ENCODE measurements at places on chromosomes 12 and 14. TPM values are rescaled to one million over a fixed set of nuclear protein-coding genes. Genes with fewer than 3 reads are reported as not detected.

Gene ATG2B
- 22.4 TPM for total RNA-seq

DNA sequence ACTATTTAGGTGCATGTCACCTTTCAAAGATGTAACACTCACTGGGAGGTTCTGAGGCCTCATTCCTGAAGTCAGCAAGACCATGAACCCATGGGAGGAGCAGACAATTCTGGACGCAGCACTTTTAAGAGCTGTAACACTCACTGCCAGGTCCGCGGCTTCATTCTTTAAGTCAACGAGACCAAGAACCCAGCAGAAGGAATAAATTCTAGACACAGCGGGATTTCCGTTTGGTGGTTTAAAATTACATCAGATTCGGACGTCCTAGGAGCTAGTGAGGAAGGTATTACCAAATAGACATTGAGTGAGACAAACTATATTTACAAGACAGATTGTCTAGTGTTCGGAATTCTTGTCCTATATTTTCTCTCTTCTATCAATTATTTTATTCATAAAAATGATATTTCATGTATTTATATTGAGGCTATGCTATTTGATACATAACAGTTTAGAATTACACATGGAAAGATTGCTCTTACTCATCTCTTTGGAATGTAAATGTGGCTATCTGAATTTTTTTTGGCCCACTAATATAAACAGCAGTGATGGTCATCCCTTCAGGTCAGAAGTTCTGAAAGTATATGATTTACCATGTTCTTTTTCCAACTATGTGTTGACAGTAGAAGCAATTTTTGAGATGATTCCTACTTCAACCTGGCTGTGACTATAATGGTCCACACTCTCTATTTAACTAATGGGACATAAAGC, 1973.0 kb upstream of the FLRT2 start:
- no peaks in the 10 kb centered on the region for H3K36me3 ChIP-seq
- H3K27ac ChIP-seq = no peak overlapping the region
- H3K27me3 ChIP-seq = no peaks in the 10 kb centered on the region
- no peak for DNase-seq
- no peaks in the 10 kb centered on the region for H3K4me1 ChIP-seq

Gene RD3L
- not detected for total RNA-seq

Gene CSAD
- total RNA-seq = 39.2 TPM

DNA sequence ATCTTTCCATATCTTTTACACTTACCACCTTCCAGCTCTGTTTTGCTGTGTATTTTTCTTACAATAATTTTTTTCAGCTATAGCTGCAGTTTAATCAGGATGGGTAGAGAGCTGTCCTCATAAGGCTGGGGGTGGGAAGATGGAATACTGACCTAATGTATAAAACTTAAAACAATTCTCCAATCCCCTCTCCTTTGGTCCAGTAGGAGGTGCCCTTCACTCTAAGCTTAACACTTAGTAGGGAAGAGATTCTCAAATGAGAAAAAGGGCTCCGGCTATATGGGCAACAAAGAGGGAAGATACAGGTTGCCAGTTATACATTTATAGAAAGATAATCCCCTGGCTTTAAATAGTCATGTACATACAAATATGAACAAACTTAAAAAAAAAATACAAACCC, 2.8 kb downstream of the ORMDL2 start:
- no peaks in the 10 kb centered on the region for H3K27me3 ChIP-seq
- no peak overlapping the region for H3K27ac ChIP-seq
- H3K36me3 ChIP-seq = peaks cover 58% of the 10 kb centered on the region
- peaks cover 38% of the 10 kb centered on the region for H3K4me1 ChIP-seq

Gene TPH2
- not detected for total RNA-seq

Gene MGP
- 464 TPM for total RNA-seq

GRCh38 chr12:57203791-57204190, 12.8 kb upstream of the NXPH4 start:
- no peak overlapping the region for H3K27ac ChIP-seq
- no peaks in the 10 kb centered on the region for H3K4me1 ChIP-seq
- no peak for DNase-seq
- no peaks in the 10 kb centered on the region for H3K27me3 ChIP-seq
- no peak overlapping the region for H3K4me3 ChIP-seq

DNA sequence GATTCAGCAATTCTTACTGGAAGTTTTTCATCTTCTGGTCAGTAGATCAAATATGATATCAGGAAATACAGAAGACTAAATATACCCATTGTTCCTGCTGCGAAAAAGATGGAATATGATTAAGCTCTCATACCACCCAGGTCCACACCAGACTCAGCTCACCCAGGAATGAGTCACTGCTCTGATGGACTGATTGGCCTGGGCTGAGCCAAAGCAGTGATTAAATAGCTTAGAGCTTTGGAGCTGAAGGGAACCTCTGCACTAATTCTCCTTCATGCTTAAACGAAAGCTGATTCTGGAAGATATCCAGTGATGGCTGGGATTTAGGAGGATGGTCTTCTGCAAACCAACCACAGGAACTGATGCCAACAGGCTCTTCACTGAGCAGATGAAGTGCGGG, 62.0 kb upstream of the SYT1 start:
- H3K27ac ChIP-seq = no peak overlapping the region
- no peaks in the 10 kb centered on the region for H3K4me1 ChIP-seq
- no peaks in the 10 kb centered on the region for H3K36me3 ChIP-seq
- no peak overlapping the region for H3K4me3 ChIP-seq
- DNase-seq = no peak
- H3K27me3 ChIP-seq = no peaks in the 10 kb centered on the region

Gene FANCM
- 4.1 TPM for total RNA-seq

- no peaks in the 10 kb centered on the region for H3K27me3 ChIP-seq
- no peak overlapping the region for H3K4me3 ChIP-seq
- DNase-seq = no peak
- no peaks in the 10 kb centered on the region for H3K36me3 ChIP-seq
- H3K4me1 ChIP-seq = peaks cover 67% of the 10 kb centered on the region
These were observed 82.5 kb downstream of the MED13L start for GRCh38 chr12:116194935-116195431.

Gene GCH1
- total RNA-seq = 12.7 TPM

DNA sequence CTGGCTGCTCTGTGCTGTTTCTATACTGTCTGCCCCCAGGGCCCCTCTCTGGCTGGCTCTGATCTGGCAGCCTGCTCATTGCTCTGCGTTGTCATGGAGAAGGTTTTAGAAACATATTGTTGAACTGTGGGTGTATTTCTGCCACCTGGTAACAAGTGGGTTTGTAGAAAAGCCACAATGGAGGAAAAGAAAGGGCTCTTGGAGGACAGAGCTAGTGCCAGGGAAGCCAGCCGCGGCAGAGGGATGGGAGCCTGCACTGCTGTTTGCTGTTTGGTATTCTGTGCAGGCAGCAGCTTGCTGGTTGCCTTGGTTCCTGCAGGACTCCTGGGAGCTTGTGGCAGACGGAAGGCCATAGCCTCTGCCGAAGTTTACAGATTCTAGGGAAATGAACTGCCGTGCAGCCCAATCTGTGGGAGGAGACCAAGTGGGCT, 15.1 kb downstream of the CCDC177 start:
- H3K27ac ChIP-seq = no peak overlapping the region
- peaks cover 15% of the 10 kb centered on the region for H3K27me3 ChIP-seq
- H3K36me3 ChIP-seq = no peaks in the 10 kb centered on the region
- no peak for DNase-seq
- H3K4me1 ChIP-seq = no peaks in the 10 kb centered on the region

DNA sequence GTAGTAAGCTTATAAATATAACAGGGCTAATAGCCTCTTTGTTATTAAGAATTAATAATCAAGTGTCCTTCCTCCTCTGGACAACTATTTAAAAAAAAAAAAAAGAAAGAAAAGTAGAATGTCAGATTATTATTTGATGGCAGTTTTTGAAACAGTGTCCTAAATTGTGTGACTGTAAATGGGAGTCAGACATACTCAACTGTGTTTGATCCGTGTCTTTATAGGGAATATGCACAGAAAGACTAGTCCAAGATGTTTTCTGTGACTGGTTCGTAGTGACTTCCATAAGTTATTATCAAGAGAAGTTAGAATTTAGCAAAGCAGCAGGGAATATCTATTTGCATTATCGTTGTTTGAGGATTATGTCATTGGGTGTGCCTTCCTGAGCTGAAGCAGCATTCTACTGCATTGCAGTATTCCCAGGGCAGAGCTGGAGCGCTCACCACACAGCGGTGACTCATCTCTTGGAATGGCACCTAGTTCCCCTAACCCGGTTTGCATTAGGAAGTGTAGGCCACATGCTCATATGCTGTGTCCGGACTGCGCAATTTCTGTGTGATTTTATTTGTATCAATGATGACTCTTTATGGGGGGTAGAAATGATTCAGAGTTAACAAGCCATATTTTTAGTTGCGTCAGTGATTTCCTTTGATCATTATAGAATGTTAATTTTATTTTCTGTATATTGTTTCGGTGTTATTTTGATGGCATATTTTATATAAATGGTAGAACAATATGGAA, 7.9 kb downstream of the DYNC1H1 start:
- peaks cover 34% of the 10 kb centered on the region for H3K36me3 ChIP-seq
- H3K4me1 ChIP-seq = peaks cover 54% of the 10 kb centered on the region
- no peak overlapping the region for H3K4me3 ChIP-seq
- DNase-seq = peak; percentile 79
- H3K27ac ChIP-seq = peak overlapping the region; percentile 69

GRCh38 chr12:123533672-123534643, at the start of gene RILPL1:
TSS of gene RILPL1 (minus strand) at chr12:123533719. CDS start at chr12:123533482, 237 bp downstream.
- H3K36me3 ChIP-seq = no peaks in the 10 kb centered on the region
- peak; percentile 67 for DNase-seq
- H3K4me1 ChIP-seq = peaks cover 36% of the 10 kb centered on the region
- H3K4me3 ChIP-seq = peak within 1 kb of the TSS; percentile 82
- H3K27ac ChIP-seq = peak within 1 kb of the TSS; percentile 81
- no peaks in the 10 kb centered on the region for H3K27me3 ChIP-seq

- H3K27ac ChIP-seq = no peak overlapping the region
- peaks cover 100% of the 10 kb centered on the region for H3K27me3 ChIP-seq
- DNase-seq = no peak
- peaks cover 20% of the 10 kb centered on the region for H3K4me1 ChIP-seq
These were observed 387 bp upstream of the GSC start for GRCh38 chr14:94770251-94770749.

Gene PTPRB
- 91.4 TPM for total RNA-seq

DNA sequence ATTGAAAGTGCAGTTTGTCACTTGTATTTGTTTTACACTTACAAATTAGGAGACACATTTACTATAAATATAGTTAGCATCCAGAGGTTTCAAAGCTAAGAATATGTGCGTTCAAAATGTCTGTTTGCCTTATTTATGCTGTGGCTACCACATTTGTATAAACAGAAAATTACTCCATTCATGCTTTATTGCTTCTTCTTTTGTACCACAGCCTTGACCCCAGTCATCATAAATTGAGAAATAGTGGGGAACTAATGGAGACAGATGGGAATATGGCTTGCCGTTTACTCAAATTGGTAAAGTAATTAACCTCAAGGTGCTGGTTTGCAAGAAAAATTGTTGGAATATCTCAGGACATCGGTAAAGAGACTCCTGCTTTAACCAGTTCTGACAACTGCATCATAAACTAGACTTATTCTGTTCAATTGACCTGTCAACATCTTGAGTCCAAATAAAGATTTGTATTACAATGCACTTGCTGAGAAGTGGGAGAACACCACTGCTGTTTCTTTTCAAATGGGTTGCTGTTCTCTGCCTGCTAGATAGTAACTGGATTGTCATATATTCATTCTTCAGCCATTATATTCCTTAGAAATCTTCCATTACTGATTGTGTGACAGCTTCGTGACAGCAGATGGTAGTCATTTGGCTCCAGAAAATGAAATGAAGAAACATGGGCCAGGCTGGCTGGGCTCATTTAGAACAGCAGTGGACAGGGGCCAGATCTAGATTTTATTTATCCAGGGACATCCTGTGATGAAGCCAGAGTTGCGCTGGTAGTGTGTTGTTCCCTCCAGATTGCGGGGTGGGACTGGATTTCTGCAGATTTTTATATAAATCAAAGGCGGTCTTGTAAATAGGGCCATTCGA, 354.4 kb downstream of the EGLN3 start:
- H3K4me1 ChIP-seq = no peaks in the 10 kb centered on the region
- no peak for DNase-seq
- H3K27ac ChIP-seq = no peak overlapping the region
- H3K27me3 ChIP-seq = no peaks in the 10 kb centered on the region
- no peaks in the 10 kb centered on the region for H3K36me3 ChIP-seq
- no peak overlapping the region for H3K4me3 ChIP-seq

DNA sequence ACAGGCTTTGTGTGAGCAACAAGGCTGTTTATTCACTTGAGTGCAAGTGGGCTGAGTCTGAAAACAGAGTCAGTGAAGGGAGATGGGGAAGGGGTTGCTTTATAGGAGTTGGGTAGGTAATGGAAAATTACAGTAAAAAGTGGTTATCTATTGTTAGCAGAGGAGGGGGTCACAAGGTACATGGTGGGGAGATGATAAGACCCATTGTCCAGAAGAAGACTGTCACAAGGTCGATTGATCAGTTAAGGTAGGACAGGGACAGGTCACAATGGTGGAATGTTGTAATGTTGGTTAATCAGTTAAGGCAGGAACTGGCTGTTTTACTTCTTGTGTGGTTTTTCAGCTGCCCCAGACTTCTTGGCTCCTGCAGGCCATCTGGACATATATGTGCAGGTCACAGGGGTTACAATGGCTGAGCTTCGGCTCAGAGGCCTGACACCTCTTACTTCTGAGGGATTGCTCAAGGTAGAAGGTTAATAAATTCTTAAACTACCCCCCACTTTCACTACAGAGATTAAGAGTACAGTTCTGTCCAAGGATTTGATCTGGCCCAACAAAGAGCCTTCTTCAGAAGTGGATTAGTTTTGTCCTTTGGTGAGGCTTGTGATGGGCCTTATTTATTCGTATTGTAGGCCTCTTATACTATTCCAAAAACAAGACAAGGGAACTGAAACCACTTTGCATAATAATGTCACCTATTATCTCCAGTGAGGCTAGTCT, 13.8 kb upstream of the DHRS4 start:
- H3K36me3 ChIP-seq = peaks cover 10% of the 10 kb centered on the region
- H3K27me3 ChIP-seq = no peaks in the 10 kb centered on the region
- no peak overlapping the region for H3K4me3 ChIP-seq
- no peak overlapping the region for H3K27ac ChIP-seq
- DNase-seq = no peak

DNA sequence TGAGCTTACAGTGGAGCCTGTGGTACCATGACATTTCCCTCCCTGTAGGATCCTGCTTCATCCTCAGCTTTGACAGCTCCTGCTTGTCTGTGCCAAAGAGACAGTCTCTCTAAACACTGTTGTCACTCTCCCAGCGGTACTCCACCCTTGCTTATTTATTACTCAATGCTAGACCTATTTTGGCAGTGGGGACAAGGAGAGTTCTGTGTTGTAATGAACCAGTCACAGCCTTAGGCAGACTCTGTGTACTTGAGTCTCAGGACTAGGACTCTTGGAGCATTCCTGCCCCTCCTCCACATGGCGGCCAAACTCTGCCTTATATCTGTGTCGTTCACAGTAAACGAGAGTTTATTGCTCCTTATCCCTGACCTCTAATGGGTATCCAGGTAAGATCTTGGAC, 70.9 kb downstream of the PIK3C2G start:
- H3K27me3 ChIP-seq = no peaks in the 10 kb centered on the region
- no peak overlapping the region for H3K27ac ChIP-seq
- H3K36me3 ChIP-seq = no peaks in the 10 kb centered on the region
- no peak overlapping the region for H3K4me3 ChIP-seq

Gene CLEC1A
- 9.7 TPM for total RNA-seq

- no peak overlapping the region for H3K27ac ChIP-seq
- no peak for DNase-seq
- H3K27me3 ChIP-seq = no peaks in the 10 kb centered on the region
- H3K4me1 ChIP-seq = peaks cover 10% of the 10 kb centered on the region
- H3K36me3 ChIP-seq = peaks cover 85% of the 10 kb centered on the region
- no peak overlapping the region for H3K4me3 ChIP-seq
These were observed 4.7 kb upstream of the CDH24 start for GRCh38 chr14:23062002-23062401.

GRCh38 chr14:88189417-88190191, 133.5 kb downstream of the KCNK10 start:
- H3K27me3 ChIP-seq = peaks cover 22% of the 10 kb centered on the region
- no peaks in the 10 kb centered on the region for H3K36me3 ChIP-seq
- peak overlapping the region; percentile 30 for H3K4me3 ChIP-seq
- peaks cover 7% of the 10 kb centered on the region for H3K4me1 ChIP-seq
- H3K27ac ChIP-seq = no peak overlapping the region

All from lower lobe of right lung (tissue), 2 donors.